ENCODE measurements at places on chromosomes 12 and 14.
A peak's percentile ranks its signal among the peaks of the same experiment; 100 is the strongest.

GRCh38 chr12:23895792-23896218 is 53.7 kb downstream of the SOX5 start:
- DNase-seq: no peak

- DNase-seq: no peak
Measured at GRCh38 chr12:21715386-21715785, 57.7 kb upstream of the LDHB start.

DNA sequence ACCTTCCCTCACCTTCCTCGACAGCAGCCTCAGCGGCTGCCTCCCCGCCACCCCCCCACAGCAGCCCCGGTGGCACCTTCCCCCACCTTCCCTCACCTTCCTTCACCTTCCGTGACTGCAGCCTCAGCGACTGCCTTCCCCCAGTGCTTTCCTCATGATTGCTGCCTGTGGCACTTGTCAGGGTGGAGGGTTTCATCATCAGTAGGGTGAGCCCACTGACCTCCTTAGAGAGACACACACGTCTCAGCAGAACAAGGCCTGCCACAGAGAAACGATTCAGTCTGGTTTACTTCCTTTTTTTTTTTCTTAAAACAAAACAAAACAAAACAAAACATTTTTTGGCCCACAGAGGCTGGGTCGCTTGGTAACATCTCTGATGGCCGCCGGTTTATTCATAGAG is 75.0 kb downstream of the EP400 start:
- no peak for DNase-seq

- no peak for DNase-seq
Measured at GRCh38 chr14:51981218-51981854, 8.0 kb upstream of the RTRAF start.

- no peak for DNase-seq
Measured at GRCh38 chr12:18696971-18697602, 40.7 kb downstream of the PLCZ1 start.

- DNase-seq: no peak
Measured at GRCh38 chr14:32472512-32473463, 143.7 kb downstream of the AKAP6 start.

- no peak for DNase-seq
Measured at GRCh38 chr12:68871396-68871795, 61.6 kb downstream of the CPM start.

DNA sequence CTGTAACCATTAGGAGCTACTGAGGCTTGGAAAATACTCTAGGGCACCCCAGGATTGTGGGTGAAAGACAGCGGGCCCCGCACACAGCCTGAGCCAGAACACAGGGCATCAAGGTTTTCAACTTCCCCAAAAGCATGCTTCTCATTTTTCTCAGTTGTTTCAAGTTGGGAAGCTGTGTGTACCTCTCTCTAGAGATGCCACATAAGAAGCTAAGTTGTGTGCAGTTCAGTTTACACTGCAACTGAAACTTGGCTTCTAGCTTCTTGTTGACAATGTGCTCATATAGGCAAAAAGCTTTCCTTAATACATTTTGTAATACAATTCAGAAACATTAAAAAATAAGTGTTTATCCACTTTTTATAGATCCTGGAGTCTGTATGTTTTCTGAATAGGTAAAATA is 88.1 kb upstream of the PTPRR start:
- no peak for DNase-seq

GRCh38 chr12:40534828-40535227 is 157.4 kb upstream of the CNTN1 start:
- no peak for DNase-seq

DNA sequence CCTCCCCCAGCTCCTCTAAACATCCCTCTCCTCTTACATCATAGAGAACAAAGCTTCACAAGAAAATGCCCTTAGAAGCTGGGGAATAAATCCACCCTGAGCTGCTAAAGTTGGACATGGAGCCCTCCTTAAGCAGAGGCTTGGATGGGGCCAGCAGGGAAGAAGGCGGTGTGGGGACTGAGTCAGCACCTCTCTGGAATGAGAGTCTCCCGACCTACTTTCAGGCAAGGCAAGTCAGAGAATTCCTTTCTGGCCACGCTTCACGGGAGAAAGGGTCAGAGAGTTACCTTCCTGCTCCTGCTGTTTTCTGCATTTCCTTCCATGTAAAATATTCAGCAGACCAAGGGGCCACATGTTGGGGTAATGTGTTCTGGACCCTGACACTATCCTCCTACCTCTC is 113.3 kb upstream of the PRB2 start:
- no peak for DNase-seq

- no peak for DNase-seq
Measured at GRCh38 chr14:64722842-64723447, 18.7 kb downstream of the PLEKHG3 start.

DNA sequence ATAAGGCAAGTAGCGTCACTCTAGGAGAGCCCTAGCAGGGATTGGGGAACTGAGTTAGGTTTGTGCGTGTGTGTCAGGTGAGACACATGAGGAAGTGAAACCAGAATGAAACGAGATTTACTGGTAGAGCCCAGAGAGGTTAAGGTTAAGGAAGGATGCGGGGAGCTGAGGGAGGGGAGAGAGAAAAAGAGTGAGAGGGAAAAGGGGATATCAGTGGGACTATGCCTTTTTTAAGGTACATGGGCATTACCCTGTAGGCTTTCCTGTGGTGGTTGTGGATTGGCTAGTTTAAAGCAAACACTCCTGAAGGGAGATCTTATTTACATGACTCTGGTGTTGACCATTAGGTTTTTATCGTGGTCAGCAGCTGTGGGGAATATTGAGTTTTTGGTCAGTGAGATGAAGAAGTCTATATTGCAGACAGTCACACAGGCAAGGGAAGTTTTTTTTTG is 13.9 kb downstream of the ZDHHC17 start:
- no peak for DNase-seq

DNA sequence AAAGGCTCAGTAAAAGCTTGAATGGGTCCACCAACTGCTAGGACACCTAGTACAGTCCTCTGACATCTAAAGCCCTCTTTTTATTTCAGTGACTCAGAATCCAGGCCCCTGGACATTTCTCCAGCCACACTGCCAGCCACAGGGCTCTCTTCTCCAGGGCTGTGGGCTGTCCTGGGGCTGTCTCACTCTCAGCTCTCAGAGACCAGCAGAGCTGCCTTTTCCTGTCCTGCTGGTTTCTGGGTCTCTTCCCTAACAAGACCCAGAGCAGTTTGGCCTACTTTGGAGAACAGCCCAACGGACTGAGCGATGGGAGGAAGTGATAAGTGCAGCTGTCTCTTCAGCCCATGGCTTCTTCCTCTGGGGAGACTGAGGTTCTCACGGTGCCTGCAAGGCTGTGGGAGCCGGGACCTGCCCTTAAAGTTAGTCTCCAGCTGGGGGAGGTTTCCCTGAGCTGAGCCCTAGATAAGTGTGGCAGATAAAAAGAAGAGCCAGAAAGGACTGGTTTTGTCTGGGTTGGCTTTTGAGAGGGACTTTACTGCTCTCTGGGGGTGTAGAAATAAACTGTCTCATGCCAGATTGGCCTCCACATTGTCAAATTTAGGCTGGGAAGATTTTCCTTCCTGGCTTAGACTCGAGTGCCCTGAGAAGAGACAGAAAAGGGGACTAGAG is 979.8 kb downstream of the VRK1 start:
- DNase-seq: no peak

- DNase-seq: no peak
Measured at GRCh38 chr12:10398168-10398567, 8.3 kb upstream of the KLRK1 start.

DNA sequence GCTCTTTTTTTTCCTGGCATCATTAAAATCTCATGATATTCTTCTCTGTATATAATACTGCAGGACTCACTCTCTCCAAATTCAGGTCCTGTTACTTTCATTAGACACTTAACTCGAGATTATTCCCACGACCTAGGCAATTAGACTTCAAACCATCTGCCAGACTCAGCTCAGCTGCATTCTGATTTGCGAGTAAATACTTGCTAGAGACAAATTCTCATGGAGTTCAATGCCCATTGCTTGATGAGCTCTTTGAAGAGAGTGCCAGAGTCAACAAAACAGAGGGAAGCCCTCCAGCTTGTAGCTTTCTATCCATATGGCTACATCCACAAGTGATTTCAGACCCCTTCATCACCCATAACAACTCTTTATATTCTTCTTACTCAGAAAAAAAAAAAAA is 88.3 kb downstream of the GTF2A1 start:
- DNase-seq: no peak

- no peak for DNase-seq
Measured at GRCh38 chr14:64928239-64929013, 14.1 kb downstream of the GPX2 start.

GRCh38 chr14:39107591-39107996 is 4.6 kb upstream of the SEC23A start:
- DNase-seq: no peak

GRCh38 chr14:66228267-66228970 is 257.8 kb upstream of the CCDC196 start:
- peak; percentile 10 for DNase-seq

DNA sequence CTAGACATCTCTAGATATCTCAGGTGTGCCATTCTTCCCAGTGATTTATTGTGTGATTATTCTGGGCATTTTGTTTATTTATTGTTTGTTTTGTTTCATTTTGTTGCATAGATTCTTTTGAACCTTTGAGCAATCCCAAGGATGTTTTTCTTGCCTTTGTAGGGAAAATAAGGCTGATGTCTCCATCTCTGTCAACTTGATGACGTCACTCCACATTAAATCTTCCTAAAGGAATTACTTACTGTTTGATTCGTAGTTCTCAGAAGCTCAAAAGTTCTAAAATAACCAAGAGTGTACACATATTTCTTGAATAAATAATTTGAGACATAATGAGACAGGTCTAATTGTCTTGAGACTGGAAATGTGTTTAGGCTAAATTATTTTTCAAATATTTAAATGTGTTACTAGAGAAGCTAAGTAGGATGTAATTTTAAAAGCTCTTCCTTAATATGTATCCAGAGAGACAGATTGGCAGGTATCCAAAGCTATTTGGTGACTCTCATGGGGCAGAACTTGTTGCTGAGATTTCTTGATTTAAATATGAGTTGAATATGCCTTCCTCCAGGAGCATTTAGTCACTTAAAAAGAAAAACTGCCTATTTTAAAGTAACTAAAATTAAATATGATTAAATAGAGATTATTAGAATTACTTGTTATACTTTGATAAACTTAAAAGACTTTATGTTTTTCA is 128.7 kb downstream of the CNTN1 start:
- DNase-seq: no peak

DNA sequence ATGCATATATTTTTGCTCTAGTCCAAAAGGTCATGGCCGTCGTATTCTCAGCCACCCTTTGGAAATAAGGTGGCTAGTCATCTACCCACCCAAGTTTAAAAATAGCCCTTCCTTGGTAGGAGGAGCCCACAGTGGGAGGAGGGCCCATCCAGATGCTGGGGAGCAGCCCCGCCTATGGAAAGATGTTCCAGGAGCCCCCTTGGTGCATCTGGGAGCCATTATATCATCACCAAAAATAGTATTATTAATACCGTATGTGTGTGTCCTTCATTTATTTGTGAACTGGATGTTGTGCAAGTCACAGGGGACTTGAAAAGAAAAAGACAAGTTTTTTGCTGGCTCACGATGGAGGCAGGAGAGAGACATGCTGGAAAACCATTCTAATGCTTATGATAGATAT is 34.0 kb downstream of the EMP1 start:
- DNase-seq: no peak

- no peak for DNase-seq
Measured at GRCh38 chr12:2247596-2247995, 194.8 kb downstream of the CACNA1C start.

DNA sequence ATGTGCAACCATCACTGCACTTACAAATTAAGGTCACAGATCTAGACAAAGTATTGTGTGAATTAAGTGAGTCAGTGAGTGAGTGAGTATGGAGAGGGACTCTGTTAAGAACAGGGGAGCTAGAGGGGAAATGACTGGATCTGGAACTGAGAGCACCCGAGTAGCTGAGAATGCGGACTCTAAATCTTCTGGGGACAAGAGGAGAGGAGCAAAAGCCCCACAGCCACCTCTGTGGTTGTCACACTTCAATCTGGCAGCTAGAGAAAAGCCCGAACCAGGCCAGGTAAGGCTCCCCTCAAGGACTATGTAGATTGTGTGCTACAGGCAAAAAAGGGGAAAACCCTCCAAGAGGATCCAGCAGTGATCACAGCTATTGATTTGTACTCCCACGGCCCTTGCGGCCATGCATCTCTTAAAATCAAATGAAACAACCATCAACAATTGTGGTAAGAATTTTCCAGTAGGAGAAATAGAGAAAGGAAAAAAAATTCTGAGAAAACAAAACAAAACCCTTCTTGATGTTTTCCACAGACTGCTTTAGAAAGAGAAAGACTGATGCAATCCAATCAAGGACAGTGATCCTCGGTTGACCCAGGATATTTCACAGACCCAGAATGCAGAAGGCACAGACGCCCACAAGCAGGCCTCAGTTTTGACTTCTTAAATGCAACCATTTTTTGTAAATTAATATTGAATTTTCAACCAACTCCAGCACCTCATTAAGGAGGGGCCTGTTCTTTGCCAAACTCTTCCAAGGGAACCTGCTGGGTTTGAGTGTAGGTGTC is 109.6 kb downstream of the SLC38A6 start:
- no peak for DNase-seq

DNA sequence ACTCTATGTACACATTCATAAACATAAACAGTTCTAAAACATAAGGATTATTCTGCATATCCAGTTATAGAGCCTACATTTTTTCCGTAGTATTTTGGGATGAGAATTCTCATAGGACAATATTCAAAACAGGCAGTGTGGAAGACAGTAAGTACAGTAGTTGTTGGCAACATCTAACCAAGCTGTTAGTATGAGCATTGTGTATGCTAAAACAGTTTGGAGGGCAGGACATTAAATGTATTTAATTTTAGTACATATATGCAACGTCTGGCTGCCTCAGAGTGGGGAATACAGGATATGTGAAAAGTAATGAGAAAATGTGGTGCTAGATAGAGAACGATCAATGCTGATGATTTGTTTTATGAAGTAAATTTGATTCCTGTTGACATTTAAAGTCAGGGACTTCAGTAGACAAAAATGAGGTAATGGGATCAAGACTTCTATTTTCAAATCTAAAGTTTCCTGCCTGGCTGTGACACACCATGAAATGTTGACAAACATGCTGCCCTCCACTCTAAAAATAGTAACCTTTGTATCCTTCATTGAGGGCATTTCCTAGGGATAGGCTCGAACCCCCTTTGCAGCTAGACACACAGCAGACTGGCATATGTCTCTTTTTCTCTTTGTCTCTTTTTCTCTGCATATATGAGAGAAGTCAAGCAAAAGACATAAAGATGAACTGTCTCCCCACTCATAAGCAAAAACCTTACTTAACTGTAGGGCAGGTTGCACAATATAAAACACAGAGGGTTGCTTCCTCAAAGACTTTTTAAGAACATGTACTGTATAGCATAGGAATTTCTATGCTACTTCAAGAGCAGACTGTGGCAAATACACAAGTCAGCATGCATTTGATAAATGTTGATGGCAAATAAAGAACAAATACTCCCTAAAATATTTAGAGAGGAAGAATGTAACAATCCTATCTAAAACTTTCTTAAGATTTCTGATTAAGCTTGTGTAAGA is 75.5 kb upstream of the GTF2A1 start:
- no peak for DNase-seq

- no peak for DNase-seq
Measured at GRCh38 chr12:69534389-69534822, 50.9 kb upstream of the CCT2 start.

- no peak for DNase-seq
Measured at GRCh38 chr14:34971381-34971780, 11.4 kb upstream of the SRP54 start.

All from activated naive CD4-positive, alpha-beta T cell treated with anti-CD3 and anti-CD28 coated beads, Interleukin-2, amount 50 U/mL, for 16 hours (primary cell).